ENCODE measurements at places on chromosomes 7 and 10.

DNA sequence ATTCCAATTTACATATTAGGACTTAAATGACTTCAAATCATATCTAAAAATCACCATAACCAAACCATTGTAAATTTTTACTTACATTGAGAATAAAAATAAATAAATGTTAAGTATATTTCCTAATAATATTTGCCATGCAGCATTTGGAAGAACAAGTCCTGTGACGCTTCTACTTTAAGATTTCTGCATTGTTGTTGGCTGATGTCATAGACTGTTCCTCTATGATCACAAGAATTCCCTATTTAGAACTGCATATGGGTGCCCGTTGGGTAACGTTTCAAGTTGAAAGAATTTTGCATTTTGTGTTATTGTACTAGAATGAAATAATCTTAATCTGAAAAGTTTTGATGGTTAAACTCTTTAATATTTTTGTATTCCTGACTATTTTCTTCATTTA, 5.1 kb upstream of the ITGB1 start:
- DNase-seq = no peak

GRCh38 chr10:104274762-104275721, 6.1 kb downstream of the GSTO2 start:
- DNase-seq = peak; percentile 65

GRCh38 chr10:119233821-119234220, 26.4 kb downstream of the GRK5 start:
- peak; percentile 73 for DNase-seq

DNA sequence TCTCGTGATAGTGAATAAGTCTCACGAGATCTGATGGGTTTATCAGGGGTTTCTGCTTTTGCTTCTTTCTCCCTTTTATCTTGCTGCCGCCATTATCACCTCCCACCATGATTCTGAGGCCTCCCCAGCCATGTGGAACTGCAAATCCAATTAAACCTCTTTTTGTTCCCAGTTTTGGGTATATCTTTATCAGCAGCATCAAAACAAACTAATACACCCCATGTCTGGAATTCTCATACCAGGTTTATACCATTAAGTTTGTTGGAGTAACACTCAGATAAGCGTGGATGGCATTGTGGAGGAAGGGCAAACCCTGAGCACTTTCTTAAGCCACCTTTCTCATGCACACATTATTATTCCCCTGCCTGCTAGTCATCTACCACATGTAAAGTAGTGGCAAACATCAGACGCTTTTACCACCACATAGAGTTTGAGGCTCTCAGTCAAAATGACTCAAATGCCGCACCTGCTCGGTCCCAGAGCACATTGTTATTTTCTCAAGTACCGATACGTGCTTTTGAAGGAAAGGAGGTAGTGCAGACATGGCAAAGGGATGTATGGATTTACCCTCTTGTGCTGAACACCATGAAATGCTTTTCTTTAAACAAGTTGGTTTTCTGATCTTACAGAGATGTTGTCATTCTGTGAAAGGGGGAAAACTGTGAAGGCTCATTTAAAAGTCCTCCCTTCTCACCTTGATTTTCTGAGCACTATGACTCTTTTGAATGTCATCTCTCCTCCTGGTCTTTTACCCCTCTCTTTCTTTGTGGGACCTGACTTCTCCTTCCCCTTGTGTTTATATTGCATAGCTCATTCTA, 429.7 kb downstream of the EXOC4 start:
- DNase-seq = no peak

DNA sequence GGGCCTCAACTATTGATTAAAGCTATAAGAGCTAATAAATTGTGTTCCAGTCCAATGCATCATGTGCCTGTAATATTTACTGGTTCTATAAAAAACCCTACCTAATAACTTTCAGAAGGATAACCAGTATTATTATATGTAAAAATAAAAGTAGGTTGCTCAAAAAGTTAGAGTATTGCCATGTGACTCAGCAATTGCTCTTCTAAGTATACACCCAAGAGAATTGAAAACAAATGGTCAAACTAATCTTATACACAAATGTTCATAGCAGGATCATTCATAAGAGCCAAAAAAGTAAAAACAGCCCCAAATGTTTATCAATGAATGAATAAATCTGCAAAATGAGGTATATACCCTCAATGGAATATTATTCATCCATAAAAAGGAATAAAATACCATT, 89.5 kb upstream of the TES start:
- no peak for DNase-seq

- DNase-seq = no peak
These were observed 6.6 kb upstream of the DEPP1 start for GRCh38 chr10:44985175-44985681.

- DNase-seq = no peak
These were observed 63.9 kb downstream of the STK17A start for GRCh38 chr7:43646603-43647338.
